HAP-1 (cell line): ENCODE measurements at places on chromosomes 1 and 21.
A peak's percentile ranks its signal among the peaks of the same experiment; 100 is the strongest.

DNA sequence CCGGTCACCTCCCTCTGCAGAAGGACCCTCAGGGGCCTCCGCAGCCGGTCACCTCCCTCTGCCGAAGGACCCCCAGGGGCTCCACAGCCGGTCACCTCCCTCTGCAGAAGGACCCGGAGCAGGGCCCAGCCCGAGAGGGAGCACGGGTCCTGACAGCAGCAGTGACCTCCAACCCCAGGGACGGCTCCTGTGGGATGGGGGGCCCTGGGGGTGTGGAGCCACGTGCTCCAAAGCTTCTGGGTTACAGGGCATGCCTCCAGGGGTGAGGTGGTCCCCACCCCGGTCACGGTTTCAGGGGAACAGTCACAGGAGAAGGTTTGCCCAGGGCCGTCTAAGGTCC, 40.3 kb downstream of the SLC19A1 start:
- no peak for DNase-seq

GRCh38 chr1:202850593-202851362, 38.2 kb downstream of the RABIF start:
- DNase-seq, result no peak

GRCh38 chr1:207812778-207813511, 61.1 kb downstream of the CD46 start:
- no peak for DNase-seq

GRCh38 chr1:48182439-48182838, 40.1 kb upstream of the SLC5A9 start:
- no peak for DNase-seq

- DNase-seq, result no peak
Observed at GRCh38 chr1:210940081-210940617, 193.8 kb downstream of the KCNH1 start.

GRCh38 chr1:207102146-207102545, 1.9 kb upstream of the C4BPA start:
- no peak for DNase-seq

GRCh38 chr21:34073032-34073748, at the start of the genes MRPS6 and SLC5A3:
Gene MRPS6, plus strand, starts transcription at chr21:34073578. Its CDS starts 123 bp downstream, at chr21:34073701.
Gene SLC5A3, plus strand, starts transcription at chr21:34073578. Its CDS starts 21,621 bp downstream, at chr21:34095199.
- DNase-seq, result peak; percentile 77

DNA sequence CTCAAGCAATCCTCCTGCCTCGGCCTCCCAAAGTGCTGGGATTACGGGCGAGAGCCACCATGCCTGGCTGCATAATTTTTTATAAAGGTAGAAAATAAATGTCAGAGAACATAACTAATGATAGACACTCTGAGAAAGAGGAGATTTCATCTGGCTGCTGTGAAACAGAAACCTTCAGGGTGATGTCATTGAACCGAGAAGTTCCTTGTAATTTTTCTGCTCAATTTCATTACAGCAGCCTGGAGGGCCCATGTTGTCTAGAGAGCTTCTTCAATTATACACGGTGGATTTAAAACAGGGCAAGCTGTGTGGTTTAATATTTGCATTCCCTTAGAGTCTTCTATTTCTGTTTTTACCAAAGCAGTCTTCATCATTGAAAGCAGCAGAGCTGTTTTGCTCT, 64.3 kb upstream of the MORC3 start:
- no peak for DNase-seq

- DNase-seq, result peak; percentile 83
Observed at GRCh38 chr21:31098576-31099005, 60.3 kb upstream of the KRTAP19-8 start.

DNA sequence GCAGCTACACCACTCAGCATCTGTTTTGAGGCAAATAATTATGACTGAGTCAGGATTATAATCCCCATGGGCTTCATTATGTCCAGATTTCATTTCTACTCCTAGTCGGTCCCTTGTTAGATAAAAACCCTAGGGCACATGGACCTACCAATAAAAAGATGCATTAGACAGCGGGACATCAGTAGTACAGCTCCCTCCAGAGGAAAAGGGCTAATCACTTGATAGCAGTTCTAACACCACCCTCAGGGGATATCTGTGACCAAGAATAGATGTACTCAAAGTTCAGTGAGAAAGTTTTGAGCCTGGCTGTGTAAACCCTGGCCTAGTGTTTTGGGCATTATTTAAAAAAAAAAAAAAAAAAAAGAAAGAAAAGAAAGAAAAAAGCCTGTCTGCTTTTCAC, 10.0 kb downstream of the GJA8 start:
- DNase-seq, result no peak

- DNase-seq, result peak; percentile 83
Observed at GRCh38 chr21:32403201-32403777, 9.2 kb upstream of the EVA1C start.

DNA sequence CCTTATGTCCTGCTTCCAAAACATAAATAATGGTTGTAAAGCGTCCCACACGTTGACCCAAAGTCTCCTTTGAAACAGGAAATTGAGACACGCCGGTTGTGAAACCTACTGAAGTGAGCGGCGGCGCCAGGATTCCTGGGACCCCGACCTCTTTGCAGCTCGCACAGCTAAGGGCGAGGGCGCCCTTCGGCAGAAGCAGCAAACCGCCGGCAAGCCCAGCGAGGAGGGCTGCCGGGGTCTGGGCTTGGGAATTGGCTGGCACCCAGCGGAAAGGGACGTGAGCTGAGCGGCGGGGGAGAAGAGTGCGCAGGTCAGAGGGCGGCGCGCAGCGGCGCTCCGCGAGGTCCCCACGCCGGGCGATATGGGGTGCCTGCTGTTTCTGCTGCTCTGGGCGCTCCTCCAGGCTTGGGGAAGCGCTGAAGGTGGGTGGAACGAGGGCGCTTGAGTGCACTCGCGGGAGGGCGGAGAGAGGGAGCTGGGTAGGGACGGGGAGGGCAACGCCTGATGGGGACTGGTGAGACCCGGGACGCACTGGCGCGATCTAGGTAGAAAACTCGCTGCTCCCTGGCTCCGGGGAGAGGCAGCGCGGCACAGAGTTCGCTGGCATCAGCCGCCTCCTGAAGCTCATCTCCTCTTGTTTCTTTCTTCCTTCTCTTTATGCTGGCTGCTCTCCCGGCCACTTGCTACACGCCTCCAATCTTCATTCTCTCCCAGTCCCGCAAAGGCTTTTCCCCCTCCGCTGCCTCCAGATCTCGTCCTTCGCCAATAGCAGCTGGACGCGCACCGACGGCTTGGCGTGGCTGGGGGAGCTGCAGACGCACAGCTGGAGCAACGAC, at the start of gene CD1D:
CD1D (plus strand) TSS at position 155 of the 836 bp plus-strand sequence; CDS start at position 362, 207 bp downstream.
- DNase-seq, result no peak

- DNase-seq, result no peak
Observed at GRCh38 chr1:39416609-39417008, 74.8 kb upstream of the BMP8A start.

- DNase-seq, result peak; percentile 28
Observed at GRCh38 chr1:41361495-41362356, 492 bp downstream of the FOXO6 start.

DNA sequence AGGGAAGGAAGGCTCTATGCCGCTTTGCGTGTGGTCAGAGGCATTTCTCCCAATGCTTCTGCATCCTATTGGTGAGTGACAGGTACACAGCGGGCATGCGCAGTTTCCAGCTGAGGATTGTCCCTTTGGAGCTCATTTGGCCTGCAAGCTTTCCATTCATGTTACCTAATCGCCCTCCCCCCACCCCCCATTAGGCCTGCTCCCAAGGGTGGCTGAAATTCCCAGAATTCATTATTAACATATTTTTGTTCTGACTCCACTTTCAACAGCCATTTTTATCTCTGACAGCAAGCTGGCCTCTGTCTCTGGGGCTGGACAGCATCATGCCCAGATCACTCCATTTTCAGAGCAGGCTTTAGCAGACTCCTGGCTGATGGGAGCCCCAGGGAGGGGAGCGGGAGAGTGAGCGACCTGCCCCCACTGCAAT, 25.6 kb downstream of the MIS18A start:
- no peak for DNase-seq

DNA sequence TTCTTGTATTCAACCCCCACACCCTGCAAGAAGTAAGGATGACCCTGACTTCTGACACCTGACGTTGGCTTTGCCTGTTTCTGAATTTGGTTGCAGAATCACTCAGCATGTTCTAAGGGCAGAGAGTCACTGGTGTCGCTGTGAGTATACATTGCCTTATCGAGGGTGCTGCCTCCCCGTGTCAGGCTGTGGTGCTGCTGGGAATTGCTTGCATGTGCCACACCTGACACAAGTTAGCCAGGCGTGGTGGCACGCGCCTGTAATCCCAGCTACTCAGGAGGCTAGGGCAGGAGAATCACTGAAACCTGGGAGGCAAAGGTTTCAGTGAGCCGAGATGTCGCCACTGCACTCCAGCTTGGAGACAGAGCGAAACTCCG, 45.9 kb downstream of the WDR4 start:
- peak; percentile 57 for DNase-seq

- no peak for DNase-seq
Observed at GRCh38 chr1:173195596-173196088, 11.5 kb downstream of the TNFSF4 start.

- peak; percentile 15 for DNase-seq
Observed at GRCh38 chr1:219174460-219175211, 958 bp downstream of the LYPLAL1 start.

- DNase-seq, result no peak
Observed at GRCh38 chr1:34781071-34781843, at the start of gene GJB3. Gene GJB3, plus strand, starts transcription at chr1:34781214. Its CDS starts 3,549 bp downstream, at chr1:34784763.

DNA sequence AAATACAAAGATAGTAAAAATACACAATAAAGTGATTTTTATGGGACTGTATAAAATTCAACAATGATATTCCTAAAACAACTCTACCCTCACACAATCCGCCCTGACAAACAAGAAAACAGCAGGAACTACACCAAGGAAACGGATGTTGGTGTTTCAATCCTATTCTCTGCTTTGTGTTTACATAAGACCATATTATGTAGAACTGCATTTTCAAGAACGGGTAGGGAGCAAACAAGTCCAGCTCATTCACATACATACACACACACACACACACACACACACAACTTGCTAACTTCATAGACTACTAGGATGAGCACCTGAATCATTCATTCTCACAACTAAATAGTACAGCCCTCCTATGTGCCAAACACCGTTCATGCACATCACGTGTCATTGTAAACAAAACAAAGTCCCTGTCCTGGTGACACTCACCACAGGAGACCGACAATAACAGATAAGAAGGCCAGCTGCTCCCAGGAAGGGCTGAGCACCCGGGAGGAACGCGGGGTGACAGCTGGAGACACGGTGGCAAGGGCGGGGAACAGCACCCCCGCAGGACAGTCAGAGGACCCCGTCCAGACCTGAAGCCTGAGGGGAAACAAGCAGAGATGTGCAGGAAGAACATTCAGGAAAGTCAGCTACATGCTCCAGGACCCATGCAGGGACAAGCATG, 43.0 kb downstream of the NPHP4 start:
- DNase-seq, result no peak

GRCh38 chr1:161781995-161782394, 15.9 kb downstream of the ATF6 start:
- DNase-seq, result no peak

DNA sequence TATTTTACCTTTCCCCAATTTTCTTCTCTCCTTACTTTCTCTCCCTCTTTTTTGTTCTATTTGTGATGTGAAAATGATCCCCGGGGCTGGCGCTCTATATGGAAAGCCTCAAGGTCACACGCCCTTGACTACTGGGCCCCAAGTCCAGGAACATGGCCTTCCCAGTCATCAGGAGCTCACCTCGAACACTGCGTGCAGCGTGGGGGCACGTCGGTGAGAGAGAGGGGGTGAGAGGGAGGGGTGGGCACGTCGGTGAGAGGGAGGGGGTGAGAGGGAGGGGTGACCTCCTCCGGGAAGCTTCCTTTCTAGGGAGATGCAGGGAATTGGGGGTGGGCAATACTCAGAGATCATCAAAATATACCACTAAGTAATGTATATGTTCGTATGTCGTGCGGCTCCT, 94.6 kb upstream of the TMPRSS2 start:
- no peak for DNase-seq

DNA sequence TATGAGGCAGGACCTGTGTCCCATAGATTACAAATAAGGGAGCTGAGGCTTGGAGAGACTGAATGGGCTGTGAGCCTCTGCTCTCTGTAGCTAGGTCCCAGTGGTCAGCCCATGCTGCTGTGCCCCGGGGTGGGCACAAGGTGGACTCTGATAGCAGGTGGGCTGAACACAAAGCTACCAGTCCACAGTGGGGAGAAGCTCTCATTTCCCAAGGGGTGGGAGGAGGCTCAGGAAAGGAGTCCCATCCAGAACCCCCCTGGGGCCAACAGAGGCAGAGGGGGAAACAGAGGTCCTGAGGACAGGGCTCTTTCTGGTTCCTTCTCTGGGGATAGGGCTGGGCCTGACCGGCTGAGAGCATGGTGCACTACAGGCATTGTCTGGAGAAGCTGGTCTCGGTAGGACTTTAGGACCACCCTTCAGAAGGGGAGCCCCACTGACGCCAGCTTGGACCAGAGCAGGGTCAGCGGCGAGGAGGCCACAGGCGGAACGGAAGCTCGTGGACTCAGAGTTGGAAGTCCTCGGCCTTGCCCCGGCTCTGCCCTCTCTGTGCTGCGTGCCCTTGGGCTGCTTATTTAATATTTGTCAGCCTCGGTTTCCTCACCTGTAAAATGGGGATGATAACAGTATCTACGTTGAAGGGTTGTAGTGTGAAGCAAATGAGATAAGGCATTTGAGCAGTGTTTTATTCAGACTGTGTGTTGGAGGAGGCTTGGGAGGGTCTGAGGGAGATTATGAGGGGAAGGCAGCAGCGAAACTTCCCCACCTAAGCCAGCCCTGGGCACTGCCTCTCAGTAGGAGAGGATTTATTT, 26.6 kb downstream of the SDE2 start:
- DNase-seq, result no peak

DNA sequence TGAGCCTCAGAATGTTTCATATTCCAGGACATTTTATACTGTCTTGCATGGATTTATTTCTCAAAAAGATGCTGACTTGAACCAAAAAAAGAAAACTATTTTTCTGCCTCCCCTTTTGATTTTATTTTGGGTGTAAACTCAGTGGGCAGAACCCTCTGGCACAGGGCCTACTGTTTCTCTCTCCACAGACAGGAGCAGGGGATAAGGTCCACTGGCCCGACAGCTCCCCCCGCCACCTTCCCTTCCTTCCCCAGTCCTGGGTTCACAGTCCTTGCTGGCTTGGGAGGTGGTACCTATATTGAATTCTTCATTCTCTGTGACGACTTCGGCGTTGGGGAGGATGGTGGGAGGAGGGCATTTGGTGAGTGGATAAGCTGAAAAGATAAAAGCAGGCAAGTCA, 114.3 kb downstream of the ZSCAN20 start:
- DNase-seq, result no peak

DNA sequence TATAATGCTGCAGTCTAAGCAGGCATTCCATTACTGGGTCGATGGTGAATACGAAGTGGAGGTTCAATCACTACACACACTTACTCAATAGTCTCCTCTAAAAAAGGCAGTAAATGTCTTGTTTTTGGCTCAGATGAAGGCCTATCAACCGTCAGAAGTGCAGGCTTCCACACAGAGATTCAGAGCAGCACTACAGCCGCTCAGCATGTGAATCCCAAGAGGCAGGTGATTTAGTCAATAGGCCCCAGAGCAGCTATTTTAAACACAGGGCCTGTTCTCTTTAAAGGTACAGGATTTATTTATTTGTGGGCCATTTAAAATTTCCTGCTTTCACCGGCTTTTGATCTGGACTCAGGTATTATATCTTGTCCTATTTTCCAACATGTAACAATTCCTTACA, 293.7 kb downstream of the RGS7 start:
- DNase-seq, result no peak

GRCh38 chr1:235712812-235713211, 63.2 kb upstream of the GNG4 start:
- DNase-seq, result no peak
